ENCODE measurements at places on chromosomes 16 and 17.

GRCh38 chr17:71966459-71967313 lies 154.1 kb upstream of the SOX9 start:
- DNase-seq, result no peak

GRCh38 chr16:72502594-72503005 lies 330.6 kb upstream of the PMFBP1 start:
- DNase-seq, result no peak

DNA sequence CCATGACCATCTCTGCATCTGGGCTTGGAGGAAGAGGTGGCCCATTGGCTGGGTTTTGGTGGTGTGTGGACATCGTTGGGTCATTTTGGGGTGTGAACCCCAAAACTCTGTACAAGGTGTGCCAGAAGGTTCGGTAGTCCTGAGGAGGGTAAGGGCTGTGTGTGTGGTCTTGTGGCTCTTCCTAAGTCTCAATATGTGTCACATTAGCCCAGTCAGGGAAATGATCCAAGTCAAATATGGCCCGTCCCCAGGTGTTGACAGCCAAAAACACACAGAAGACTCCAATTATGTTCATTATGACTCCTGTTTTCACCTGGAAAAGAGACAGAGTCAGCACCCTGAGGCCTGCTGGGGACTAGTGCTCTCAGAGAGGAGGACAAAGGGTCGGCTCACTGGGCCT lies 27.1 kb downstream of the SLC13A5 start:
- DNase-seq, result no peak

- no peak for DNase-seq
Measured at GRCh38 chr16:68995011-68995504, 110.4 kb upstream of the HAS3 start.

GRCh38 chr16:27520982-27521673 lies 28.6 kb downstream of the GTF3C1 start:
- DNase-seq, result no peak

DNA sequence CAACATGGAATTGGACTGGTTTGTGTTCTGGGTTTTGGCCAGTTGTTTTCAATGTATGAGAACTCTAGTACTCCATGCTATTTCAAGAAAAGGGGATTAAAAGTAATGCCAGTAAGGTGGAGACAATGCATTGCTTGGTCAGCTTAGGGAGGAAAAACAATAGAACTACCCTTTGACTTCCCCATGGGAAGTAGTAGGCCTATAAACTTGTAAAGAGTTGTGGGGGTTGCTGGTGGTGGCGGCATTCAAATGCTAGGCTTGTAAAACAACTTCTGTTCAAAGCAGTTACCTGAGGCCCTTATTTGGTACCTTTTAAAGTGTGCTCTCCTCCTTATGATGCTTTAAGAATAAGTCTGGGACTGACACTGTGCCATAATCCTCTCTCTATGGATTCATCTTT lies 9.4 kb downstream of the MAP3K3 start:
- no peak for DNase-seq

Data from bone marrow (tissue), 2 donors.